SHP77 (cell line): ENCODE measurements at places on chromosomes 16 and 17.

- no peak for DNase-seq
Observed at GRCh38 chr17:30720013-30720471, 104.5 kb downstream of the CRLF3 start.

- DNase-seq, result no peak
Observed at GRCh38 chr17:14156689-14157088, 80.0 kb downstream of the CDRT15 start.

DNA sequence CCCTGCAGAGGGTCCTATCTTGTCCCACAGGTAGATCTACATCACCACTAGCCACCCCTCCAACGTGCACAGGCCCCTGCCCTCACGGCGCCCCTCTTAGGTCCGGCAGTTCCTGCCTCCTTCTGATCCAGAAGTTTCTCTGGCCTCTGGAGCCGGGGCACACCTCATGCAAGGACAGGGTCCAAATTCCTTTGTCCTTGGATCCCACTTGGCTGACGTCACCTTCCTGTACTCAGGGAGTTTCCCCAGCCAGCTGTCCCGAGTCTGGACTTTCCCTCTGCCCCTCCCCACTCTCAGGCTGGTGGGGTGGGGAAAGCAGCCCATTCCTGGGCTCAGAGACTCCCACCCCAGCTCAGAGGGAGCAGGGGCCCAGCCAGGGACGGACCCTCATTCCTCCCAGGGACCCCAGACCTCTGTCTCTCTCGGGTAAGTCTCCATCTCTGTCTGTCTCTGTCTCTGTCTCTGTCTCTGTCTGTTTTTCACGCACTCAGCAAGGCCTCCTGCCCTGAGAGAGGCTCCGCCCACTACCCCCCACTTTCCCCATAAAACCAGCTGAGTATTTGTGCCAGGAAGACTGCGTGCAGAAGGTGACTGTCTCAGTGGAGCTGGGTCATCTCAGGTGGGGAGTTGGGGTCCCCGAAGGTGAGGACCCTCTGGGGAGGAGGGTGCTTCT, at the start of gene IL32:
Gene IL32, plus strand, starts transcription at position 572 of the 673 bp plus-strand sequence. CDS start 172 bp downstream, outside the sequence.
- DNase-seq, result no peak

DNA sequence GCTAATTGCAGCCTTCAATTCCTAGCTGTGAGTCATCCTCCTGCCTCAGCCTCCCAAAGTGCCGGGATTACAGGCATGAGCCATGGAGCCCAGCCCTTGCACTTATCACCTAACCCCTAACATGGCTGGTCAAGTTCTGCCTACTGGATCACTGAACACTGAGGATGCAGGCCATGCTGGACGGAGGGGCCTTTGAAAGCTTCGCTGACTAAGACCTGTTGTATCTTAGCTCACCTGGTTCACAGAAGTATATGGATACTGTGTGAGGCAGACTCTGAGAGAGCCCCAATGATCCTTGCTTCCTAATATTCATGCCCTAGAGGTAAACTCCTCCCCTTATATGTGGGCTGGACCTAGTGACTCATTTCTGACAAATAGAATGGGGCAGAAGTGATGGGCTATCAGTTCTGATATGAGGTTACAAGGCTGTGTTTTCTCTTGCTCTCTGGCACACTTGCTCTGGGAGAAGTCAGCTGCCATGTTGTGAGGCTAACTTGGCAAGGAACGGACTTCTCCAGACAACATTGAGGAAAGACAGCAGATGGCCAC, 11.7 kb upstream of the TMIGD1 start:
- DNase-seq, result no peak

DNA sequence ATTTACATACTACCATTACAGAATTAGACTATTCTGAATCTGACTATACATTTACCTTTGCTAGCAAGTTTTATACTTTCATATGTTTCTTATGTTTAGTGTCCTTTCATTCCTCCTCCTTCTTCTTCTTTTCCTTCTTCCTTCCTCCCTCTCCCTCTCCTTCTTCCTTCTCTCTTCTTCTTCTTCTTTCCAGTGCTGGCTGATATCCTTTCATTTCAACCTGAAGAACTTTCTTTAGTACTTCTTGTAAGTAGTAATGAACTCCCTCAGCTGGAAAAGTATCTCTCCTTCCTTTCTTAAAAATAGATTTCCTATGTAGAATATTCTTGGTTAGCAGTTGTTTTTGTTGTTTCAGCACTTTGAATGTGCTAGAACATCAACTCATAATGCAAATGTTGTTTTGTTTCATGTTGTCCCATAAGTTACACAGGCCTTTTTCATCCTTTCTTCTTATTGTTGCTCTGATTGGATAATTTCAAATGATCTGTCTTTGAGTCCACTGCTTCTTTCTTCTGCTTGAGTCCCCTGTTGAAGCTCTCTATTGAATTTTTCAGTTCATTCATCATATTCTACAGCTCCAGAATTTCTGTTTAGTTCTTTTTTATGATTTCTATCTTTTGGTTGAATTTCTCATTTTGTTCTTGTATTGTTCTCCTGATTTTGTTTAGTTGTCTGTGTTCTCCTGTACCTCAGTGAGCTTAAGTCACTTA, 15.1 kb upstream of the TBX4 start:
- DNase-seq, result no peak

DNA sequence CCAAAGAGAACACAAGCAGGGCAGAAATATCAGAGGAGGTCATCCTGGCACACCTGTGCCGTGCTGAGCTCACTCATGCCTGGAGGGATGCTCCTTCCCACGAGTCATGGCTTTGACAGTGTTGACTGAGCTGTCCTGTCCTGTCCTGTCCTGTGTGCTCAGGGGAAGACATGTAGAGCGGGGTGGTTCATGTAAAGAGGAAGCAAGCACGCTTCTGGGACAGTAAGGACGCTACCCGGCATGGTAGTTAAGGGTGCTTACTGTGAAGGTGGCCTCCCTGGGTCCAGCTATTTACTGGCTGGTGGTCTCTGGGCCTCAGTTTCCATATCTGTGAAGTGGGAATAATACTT, 398 bp downstream of the LGALS9 start:
- DNase-seq, result no peak

DNA sequence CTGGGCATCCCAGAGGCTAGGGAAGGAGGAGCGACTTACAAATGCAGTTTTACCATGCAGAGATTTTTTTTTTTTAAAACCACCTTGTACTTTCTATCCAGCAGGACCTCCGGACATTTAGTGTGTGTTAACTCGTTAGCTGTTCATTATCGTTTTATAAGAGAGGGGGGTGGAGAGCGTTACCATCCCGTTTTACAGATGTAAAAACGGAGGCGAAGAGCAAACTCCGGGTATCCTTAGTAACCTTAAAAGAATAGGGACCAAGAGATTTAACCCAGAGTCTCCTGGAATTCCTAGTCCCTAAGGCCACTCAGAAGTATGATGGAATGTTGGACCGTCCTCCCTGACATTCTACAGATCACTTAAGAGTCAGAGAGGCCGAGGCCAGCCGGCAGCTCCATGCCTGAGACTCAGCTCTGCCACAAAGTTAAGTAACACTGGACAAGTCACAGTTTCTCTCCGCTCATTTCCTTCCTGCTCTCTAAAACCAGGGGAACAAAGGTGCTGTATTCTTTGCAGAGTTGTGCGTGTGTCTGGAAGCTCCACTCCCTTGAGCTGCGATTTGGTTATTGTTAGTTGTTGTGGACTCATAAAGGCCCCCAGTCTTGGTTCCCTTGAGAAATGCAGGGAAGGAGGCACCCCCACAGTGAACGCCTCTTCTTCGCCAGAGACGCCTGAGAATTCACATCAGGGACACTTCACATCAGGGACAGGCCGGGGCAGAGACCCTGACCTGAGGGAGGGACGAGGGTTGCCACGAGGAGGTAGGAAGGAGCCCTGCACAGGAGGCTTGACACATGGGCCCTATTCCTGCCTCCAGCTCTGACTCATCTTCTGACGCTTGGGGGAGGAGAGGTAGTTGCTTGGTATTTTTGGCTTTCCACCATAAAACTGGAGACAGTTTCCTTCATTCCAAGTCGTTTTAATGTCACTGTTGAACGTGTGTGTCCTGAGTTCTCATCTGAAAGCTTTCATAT, 1.2 kb downstream of the DUSP14 start:
- DNase-seq, result peak; percentile 41

DNA sequence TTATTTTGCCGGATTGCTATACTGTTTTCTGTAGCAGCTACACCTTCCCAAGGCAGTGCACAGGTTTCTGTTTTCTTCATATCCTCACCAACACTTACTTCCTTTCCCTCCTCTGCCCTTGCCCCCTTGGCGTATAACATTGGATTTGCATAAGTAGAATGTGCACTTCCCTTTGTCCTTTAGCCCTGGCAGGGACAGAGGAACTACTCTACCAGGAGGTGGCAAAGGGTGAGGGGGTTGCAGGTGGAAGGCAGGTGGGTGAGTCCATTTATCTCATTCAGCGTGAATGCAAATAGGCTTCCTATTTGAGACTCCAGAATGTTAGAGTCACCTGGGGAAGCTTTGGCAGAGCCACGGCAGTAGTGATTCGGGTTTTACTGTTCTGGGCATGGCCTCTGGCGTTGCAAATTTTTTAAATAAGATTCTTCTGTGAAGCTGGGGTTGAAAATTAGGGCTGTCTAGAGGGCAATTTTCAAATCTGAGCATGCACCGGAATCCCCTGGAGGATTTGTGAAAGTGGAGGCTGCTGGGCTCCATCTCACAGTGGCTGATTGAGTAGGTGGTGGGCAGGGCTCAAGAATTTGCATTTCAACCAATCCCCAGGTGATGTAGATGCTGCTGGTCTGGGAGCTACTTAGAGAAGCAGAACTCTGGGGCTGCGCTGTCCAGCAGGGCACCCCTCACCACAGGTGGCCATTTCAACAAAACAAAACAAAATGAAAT, 84.7 kb downstream of the PLCG2 start:
- DNase-seq, result no peak

DNA sequence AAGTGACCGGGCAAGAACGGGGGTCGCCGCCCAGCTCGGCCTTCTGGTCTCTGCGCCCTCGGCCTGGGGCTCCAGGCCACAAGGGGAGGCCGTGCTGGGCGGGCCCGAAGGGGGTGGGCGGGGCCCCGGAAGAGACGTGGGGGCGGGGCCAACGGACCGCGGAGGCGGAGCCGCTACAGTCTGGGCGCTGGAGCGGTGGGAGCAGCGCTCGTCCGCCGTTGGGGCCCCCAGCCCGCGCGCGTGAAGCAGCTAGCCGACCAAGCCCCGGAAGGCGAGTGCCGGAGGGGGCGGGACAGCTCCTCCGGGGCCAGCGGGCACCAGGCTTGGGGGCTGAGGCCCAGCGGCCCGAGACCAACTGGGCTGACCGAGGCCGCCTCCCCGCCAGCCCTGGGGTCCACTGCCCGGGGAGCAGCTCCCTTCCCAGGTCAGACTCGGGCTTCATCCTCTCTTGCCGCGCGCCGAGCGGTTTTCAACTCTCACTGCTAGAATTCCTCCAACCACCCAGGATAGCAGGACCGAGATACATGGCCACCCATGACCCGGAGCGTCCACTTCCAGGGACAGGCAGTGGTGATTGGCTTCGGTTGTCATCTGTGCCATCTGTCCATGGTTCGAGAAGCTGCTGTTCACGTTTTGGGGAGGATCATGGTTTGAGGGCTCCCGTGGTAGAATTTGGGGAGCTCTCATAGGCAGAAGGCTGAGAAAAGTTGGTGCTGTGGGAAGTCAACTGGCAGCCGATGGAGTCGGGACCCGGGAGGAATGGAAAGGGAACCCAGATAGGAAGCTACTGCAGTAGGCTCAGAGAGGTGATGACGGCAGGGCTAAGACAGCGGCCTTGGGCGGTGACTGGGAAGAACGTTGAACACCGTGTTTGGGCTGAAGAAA, 44.6 kb upstream of the LCMT1 start:
- peak; percentile 76 for DNase-seq

DNA sequence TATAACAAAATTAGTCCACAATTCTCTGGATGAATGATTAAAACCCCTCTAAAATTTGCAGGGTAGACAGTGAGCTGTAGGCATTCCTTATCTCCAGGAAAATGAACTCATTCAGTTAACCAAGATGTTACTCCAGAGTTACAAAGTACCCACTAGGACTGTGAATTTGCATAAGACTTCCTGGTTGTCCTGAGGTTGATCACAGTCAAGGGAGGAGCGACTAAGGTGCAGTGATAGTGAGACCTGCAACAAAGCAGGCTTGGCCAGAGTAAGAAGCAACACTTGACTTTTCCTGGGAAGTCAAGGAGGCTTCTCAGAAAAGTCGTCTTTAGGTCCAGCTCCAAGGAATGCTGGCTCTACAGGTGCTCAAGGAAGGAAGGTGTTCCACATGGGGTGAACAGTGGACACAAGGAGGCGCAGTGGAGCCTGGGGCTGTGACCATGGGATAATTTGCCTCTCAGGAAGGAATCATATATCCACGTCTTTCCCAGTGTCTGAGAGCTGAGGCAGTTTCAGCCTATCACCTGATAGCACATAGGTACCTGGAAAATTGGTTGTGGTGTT, 821.1 kb upstream of the EEF2KMT start:
- no peak for DNase-seq

GRCh38 chr16:49344401-49344800, 29.2 kb upstream of the C16orf78 start:
- no peak for DNase-seq

- DNase-seq, result peak; percentile 79
Observed at GRCh38 chr16:27526180-27526579, 23.5 kb downstream of the GTF3C1 start.

- no peak for DNase-seq
Observed at GRCh38 chr17:76213491-76213890, 26.8 kb downstream of the RNF157 start.

GRCh38 chr16:46962629-46963028, 10.8 kb downstream of the DNAJA2 start:
- no peak for DNase-seq

- no peak for DNase-seq
Observed at GRCh38 chr17:43917016-43917347, 9.6 kb upstream of the MPP2 start.

DNA sequence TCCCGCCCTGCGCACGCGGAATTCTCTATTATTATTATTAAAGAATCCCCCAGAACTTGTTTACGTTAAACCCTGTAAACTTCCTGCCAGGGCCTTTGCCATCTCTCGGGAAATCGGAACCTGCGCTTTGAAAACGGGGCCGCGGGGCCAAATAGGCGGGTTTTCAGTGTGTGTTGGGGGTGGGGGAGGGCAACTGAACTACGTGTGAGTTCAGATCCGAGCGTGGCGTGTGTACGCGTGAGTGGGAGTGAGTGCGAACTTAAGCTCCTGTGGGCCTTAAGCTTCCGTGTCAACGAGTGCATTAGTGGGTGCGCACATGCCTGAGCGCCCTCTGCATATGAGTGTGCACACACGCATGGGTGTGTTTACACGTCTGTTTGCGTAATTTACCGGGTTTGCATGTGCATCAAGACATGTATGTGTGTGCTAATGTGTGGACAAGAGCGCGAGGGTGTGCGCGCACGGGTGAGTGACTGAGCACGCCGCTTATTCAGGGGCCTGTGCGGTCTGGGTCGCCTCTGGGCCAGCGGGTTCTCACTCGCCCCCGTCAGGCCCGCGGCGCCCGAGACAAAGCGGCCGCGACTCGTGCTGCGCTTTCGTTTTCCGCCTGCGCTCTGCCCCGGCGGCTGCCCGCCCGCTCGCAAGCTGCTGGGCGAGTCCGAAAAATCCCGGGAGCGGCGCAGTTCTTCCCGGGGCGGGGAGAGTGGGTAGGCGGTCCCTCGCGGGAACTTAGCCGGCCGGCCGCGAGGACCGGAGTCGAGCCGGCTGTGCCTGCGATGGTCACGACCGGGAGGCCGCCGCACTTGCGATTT, 1.2 kb upstream of the FOXF1 start:
- DNase-seq, result no peak

- no peak for DNase-seq
Observed at GRCh38 chr17:12388226-12388625, 277.5 kb upstream of the MYOCD start.
